ENCODE measurements at places on chromosomes 5 and 9.

DNA sequence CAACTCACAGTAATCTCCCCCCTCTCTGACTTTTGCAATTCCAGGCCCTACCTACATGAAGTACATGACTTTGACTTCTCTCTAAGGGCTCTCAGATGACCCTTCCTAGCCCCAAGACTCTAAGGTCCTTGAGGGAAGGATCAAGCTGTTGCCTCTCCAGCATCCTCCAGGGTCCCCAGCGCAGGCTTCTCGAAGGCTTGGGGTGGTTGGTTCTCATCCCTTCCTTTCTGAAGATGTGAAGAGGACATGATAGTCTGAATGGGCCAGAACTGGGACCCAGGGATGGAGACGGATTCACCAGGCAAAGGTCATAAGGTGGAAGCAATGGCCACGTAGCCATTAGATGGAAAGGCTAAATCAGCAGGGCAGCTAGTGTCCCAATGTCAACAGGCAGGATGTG is 86.8 kb downstream of the NRG2 start:
- no peak for DNase-seq

GRCh38 chr9:121675969-121676822 is 24.8 kb downstream of the DAB2IP start:
- DNase-seq: no peak

- DNase-seq: no peak
Measured at GRCh38 chr9:95497772-95498171, 19.0 kb downstream of the PTCH1 start.

GRCh38 chr5:53983568-53984460 is 326.6 kb downstream of the ARL15 start:
- DNase-seq: no peak

DNA sequence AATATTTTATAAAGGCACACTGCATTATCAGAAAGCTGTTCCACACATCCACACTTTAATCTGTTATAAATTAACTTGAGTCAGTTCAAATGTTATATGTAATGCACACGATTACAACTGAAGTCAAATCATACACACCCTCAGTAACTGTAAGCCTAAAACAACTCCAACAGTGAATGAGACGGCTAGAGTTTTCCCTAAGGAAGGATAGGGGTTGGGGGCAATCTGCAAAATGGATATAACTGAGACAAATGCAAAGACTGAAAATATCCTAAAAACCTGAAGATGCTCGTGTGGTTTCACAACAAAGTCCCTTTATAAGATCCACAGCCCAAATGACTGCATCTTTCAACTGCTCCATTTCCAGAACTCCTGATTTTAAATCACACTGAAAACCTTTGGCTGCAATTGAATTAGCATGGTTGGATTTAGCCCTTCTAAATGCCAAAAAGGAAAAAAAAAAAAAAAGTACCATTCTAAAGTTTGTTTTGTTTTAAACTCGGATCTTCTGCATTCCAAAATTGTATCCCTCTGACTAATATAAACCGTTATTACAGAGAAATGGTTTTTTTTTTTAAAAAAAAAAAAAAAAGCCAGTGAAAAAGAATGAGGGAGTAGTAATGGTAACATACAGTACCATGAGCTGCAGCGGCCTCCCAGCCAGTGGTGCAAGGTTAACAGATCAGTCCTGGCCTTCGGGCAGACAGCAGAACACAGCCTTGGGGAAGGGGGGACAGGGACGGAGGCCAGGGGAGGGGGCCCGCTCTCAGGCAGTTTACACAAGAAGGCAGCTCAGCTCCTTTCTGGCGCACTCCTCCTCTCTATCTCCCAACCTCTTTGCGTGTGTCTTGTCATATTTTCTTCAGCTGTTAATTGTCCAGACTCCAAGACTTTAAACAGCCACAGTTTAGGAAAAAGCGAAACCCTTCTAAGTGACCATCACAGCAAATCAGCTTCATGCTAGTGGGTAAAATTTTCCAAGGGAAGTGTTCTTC is 166.1 kb downstream of the BNC2 start:
- no peak for DNase-seq

GRCh38 chr5:78002690-78003089 is 226.6 kb upstream of the TBCA start:
- no peak for DNase-seq
